ENCODE measurements at places on chromosomes 6 and 20.
A peak's percentile ranks its signal among the peaks of the same experiment; 100 is the strongest.

GRCh38 chr20:53657732-53658131, 64.1 kb upstream of the ZNF217 start:
- no peak for DNase-seq

DNA sequence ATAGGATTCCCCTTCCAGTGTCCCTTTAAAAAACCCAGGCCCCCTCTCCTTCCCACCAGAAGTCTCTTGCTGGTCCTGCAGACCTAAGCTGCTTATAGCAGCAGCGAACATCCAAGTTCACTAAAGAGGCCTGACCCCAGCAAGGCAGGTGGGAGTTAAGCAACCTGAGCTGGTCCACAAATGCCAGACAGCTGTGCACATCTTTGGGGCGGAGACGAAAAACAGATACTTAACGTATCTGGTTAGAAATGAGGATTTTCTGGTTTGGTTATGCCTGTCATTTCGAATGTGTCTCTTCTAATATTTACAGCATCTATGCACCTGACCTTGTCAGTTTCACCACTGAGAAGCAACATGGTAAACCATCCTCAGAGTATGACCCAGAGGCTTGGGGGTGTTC, 87.8 kb downstream of the SLC2A10 start:
- no peak for DNase-seq

GRCh38 chr6:81748994-81749393, 3.5 kb downstream of the TENT5A start:
- no peak for DNase-seq

GRCh38 chr6:159257846-159258245, 88.6 kb downstream of the FNDC1 start:
- no peak for DNase-seq

GRCh38 chr20:11979306-11979990, 61.8 kb downstream of the BTBD3 start:
- no peak for DNase-seq

DNA sequence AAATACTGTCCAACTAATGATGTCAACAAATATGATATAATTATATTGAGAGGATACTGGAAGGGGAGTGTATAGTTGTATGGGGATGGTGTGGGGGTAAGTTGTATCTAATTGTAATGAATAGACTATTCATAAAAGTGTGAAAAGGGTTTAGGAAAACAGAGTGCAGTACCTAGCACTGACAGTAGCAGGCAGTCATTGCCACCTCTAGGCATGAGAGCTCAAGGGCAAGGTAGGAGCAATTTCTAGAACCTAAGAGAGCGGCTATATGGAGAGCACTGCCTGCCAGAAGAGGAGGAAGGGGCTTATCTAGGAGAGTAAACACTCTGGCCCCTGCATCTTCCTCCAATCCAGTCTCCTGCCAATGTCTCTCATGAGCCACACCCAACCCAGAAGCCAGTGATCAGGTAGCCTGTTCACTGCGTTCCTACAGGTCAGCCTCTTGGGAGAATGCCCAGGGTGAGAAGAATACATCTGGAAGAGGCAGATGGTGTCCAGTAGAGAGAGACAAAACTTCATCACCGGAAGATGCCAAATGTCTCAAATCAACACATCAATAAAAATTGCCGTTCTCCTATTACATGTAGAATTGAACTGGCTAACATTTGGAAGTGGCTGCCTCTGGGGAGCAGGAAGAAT, 200.0 kb downstream of the LY86 start:
- no peak for DNase-seq

DNA sequence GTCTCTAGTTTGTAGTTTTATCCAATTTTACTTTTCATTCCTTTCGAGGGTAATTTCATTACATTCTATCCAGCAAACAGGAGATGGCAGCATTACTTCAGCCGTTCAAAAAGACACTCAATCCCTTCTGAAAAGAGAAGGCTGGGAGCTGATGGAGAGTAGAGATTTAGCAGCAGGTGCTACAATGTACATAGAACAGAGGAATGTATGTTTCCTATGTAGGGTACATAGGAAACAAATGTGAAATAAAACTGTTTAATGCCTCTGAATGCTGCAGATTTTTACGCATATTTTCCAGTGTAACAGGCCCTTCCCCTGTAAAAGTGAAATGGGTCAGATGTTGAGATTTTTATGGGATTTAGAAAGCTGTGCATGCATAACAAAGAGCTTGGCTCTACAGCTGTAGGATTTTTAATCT, 16.0 kb downstream of the RPS12 start:
- peak; percentile 40 for DNase-seq

- no peak for DNase-seq
Measured at GRCh38 chr20:62918831-62919230, 7.5 kb downstream of the DIDO1 start.

DNA sequence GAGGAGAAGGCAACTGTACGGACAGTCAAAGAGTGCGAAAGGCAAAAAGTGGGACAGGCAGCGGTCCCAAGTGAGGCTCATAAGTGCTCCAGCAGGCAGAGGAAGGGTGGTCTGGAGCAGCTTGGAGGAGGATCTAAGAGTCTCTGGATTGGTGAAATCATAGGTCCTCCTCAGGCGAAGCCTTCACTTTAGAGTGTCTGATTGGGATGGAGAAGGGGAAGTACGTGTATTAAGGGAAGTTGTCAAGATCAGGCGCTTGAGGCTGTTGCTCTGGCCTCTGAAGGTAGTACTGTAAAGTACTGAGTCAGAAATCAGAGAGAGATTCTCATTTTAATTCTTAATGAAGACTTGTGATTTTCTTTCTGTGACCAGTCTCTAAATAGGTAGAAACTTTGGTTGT, 185.6 kb downstream of the KIF16B start:
- DNase-seq: no peak

DNA sequence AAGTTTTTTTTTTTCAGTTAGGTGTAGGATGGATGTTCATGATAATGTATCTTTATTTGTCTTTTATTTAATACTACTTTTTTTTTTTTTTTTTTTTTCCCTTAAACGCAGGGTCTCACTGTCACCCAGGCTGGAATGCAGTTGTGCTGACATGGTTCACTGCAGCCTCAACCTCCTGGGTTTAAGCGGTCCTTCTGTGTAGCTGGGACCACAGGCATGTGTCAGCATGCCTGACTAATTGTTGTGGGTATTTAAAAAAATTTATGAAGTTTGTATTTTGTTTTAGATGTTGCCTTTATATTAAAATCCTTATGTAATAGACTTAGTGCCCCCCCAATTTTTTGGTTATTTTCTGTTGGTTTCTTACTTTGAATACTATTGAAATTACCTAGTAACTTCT, 42.6 kb downstream of the NCOA3 start:
- no peak for DNase-seq

- DNase-seq: no peak
Measured at GRCh38 chr6:100573166-100573565, 108.4 kb upstream of the SIM1 start.

- no peak for DNase-seq
Measured at GRCh38 chr6:4640139-4640538, 136.1 kb upstream of the CDYL start.

DNA sequence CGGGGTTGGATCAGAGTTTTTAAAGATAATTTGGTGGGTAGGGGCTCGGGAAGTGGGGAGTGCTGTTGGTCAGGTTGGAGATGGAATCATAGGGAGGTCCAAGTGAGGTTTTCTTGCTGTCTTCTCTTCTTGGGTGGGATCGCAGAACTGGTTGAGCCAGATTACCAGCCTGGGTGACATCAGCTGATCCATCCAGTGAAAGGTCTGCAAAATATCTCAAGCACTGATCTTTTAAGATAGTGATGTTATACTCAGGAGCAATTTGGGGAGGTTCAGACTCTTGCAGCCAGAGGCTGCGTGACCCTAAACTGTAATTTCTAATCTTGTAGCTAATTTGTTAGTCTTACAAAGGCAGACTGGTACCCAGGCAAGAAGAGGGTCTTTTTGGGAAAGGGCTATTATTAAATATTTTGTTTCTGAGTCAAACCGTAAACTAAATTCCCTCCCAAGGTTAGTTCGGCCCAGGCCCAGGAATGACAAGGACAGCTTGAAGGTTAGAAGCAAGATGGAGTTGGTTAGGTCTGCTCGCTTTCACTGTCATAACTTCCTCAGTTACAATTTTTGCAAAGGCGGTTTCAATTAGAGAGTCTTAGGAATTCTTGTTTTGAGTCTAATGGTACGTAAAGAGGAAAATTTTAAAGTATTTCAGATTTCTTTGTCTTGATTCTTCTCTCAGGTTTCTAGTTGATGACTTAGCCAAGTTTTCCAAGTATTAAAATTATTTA, 53.1 kb downstream of the SCAF8 start:
- no peak for DNase-seq

- DNase-seq: no peak
Measured at GRCh38 chr6:143608906-143609305, 68.9 kb upstream of the PHACTR2 start.

- DNase-seq: no peak
Measured at GRCh38 chr20:37204056-37204455, 24.7 kb upstream of the MROH8 start.

GRCh38 chr6:84804720-84805119, 40.3 kb upstream of the TBX18 start:
- no peak for DNase-seq

GRCh38 chr20:31962761-31963160, 5.2 kb upstream of the XKR7 start:
- DNase-seq: no peak

- DNase-seq: no peak
Measured at GRCh38 chr6:152127432-152128165, 320.1 kb downstream of the ESR1 start.

DNA sequence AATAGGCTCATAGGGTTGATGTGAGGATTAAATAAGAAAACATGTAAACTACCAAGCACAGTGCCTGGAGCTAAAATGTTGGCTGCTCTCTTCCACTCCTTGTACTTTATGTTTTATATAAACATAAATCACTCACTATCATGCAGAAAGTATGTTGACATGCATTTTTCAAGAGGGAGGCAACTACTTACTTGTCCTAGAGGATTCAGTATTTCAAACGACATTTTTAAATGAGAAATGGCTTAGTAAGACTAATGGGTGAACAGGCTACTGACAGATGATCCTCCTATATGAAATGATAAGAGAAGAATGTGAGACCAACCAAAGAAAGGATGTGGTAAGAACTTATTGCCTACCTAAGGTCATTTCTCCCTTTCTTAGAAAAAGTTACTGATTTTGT, 21.0 kb downstream of the LATS1 start:
- no peak for DNase-seq

- DNase-seq: no peak
Measured at GRCh38 chr6:8803181-8803760, 367.9 kb upstream of the SLC35B3 start.
